ENCODE measurements at places on chromosomes 4 and X.

DNA sequence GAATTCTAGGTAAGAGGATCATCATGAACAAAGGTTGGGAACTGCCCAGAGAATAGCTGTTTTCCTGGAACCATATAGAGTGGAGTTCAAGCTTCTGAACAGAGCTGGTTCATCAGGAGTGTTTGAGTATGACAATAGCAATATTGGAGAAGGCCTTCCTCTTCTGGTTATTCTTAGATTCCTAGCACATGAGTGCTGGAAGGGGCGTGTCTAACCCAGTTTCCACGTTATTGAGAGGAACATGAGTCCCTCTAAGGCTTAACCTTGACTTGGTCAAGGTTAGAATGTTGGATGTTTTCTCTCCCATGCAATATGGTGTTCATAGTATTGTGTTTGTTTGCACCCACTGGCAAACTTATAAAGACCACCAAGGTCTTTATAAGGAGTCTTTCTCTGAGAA, 101.3 kb downstream of the TSPAN7 start:
- no peak for DNase-seq

- DNase-seq = no peak
Observed at GRCh38 chrX:25527596-25527995, 511.8 kb upstream of the ARX start.

GRCh38 chr4:160184884-160185283, 1082.0 kb downstream of the RAPGEF2 start:
- no peak for DNase-seq

DNA sequence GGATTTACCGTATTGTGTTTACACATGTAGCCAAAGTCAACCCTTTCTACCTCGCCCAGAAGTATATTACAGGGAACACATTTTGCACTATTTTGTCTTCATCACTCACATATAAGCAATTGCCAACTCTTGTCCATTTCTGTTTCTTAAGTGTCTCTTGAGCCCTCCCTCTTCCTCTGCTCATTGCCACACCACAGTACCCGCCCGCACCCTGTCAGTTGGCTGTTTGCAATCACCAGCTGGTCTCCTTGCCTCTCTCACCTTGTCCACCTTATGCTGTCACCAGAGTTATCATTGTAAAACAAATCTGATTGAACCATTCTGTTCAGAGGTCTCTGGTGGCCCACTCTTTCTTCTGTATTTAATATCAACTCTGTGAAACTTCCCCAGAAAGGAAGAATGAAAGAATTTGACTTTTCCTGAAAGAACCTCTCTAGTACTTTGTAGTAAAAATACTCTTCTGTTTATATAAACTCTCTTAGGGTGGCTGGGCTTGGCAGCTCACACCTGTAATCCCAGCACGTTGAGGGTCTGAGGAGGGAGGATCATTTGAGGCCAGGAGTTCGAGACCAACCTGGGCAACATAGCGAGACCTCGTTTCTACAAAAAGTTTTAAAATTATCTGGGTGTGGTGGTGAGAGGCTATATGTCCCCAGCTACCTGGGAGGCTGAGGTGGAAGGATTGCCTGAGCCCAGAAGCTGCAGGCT, 50.2 kb downstream of the ING2 start:
- no peak for DNase-seq

DNA sequence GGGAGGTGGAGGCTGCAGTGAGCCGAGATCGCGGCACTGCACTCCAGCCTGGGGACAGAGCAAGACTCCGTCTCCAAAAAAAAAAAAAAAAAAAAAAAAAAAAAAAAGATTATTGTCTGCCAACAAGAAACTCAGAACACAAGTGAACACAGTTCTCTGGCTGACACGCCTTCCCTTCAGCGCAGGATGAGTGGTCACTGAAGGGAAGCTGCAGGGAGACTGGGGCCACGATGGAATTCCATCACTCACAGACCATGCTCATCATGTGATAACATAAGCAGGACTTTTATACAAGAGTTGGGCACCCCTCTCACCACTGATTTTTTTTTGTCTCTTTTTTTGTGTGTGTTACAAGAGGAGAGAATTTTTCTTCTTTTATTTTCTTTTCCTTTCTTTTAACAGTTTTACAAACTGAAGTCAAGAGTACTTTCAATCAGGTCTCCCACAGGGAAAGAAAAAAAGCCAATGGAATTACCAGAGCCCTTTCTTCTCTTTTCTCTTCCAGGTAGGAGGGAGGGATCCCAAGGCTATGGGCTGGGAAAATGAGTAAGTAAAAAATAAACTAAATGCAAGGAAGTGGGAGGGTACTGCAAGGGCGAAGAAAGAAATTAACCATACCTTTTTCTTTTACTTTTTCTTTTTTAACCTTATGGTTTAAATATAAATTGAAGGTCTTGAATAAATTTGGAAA, 435.6 kb downstream of the GPM6A start:
- DNase-seq = no peak

DNA sequence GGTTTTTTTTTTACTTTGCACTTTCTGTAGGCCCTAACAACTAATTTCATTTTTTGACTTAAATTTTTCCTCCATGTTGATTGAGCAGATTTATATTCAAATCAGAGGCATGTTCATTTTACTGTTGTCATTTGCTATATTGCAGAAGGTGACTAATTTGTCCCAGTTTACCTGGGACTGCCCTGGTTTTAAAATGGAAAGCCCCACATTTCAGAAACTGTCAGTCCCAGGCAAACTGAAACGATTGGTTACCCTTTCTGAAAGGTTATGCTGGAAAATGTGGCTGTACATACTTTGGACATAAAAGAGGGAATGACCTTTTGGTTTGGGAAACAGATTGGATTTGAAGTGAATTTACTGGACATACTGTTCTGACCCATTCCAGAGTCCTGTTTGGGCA, 160.0 kb downstream of the SPCS3 start:
- no peak for DNase-seq

GRCh38 chr4:37002625-37003024, 241.9 kb upstream of the NWD2 start:
- DNase-seq = no peak

DNA sequence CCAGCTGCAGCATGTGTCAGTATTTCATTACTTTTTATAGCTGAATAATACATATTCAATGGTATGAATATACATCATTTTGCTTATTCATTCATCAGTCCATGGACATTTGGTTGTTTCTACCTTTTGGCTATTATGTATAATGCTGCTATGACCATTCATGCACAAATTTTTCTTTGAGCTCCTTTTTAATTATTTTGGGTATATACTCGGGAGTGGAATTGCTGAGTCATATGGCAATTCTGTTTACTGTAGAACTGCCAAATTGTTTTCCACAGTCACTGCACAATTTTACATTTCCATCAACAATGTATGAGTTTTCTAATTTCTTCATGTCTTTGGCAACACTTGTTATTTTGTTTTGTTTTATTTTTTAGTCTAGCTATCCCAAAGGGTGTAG, 405.9 kb upstream of the PITX2 start:
- no peak for DNase-seq

GRCh38 chr4:183797445-183798300, 107.4 kb upstream of the STOX2 start:
- peak; percentile 34 for DNase-seq

DNA sequence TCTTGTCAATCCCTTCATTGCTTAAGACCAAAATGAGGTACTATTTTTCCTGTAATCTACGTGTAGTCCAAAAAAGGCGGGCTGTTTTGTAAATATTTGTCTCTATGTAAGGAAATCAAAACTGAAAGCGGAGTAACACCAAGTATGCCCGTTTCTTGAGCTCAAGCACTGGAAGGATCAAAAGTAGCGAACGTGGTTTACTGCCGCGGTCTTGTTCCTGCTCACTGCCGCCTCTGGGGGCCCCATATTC, 71.5 kb downstream of the AFF1 start:
- DNase-seq = no peak

DNA sequence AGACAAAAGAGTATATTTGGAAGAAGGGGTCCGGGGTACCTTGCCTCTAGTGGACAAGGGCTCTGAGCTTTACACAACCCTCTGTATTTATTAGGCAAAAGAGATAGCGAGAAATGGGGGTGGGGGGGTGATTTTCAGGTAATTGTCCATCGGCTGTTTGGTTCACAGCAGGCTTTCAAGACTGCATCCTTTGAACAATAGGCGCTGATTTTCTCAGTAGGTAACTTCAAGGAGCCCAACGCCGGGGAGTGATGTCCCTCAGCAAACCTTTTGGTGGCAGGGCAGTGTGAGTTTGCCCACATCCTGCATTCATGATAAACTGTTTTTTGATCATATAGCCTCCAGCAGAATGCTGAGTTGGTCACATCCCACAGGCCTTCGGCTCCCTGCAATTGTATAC, 61.6 kb downstream of the KDM5C start:
- DNase-seq = no peak

DNA sequence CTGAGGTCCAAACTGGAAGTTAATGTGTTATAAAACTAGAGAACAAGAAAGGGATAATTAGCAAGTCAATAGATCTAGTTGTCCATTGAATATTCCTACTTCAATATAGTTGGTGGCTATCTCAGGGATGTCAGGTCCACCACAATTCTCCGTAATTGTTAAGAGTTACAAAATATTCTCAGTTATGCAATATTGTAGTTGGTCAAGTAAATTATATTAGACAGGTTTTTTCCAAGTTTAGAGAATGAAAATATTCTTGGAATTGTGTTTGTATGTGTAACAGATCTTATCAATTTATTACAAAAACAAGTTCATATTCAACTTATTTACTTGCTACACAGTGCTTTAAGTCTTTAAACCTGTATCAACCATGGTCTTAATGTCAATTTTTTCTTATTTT, 547.4 kb downstream of the SPRY1 start:
- DNase-seq = no peak

- DNase-seq = no peak
Observed at GRCh38 chr4:150006197-150006596, 72.0 kb upstream of the DCLK2 start.

DNA sequence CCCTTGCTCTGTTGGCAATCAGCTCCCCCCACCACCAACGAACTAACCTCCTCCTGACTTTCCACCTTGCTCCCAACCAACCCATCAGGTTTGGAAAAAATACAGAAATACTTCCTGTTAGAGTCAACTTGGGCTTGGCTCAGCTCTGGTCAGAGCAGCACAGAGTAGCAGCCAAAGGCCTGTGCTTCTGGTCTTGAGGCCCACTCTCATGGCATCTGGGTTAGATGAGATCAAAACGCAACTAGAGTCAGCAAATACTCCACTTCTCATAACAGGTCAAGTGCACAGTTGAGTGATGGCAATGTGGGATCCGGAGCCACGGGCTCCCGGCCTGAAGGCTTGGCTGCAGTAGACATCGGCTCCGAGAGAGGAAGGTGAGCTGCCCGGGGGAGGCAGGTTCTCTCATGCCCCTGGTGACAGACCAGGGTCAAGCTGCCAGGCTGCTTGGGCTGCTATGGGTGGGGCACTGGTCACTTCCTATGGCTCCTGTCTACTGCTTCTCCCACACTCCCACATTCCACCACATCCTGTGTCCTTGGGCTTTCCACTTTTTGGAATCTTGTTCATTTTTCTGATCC, 34.8 kb downstream of the ZNF185 start:
- no peak for DNase-seq

- peak; percentile 42 for DNase-seq
Observed at GRCh38 chrX:66046612-66047235, 6.8 kb upstream of the VSIG4 start.

GRCh38 chrX:915427-916229, 285.0 kb downstream of the SHOX start:
- no peak for DNase-seq

DNA sequence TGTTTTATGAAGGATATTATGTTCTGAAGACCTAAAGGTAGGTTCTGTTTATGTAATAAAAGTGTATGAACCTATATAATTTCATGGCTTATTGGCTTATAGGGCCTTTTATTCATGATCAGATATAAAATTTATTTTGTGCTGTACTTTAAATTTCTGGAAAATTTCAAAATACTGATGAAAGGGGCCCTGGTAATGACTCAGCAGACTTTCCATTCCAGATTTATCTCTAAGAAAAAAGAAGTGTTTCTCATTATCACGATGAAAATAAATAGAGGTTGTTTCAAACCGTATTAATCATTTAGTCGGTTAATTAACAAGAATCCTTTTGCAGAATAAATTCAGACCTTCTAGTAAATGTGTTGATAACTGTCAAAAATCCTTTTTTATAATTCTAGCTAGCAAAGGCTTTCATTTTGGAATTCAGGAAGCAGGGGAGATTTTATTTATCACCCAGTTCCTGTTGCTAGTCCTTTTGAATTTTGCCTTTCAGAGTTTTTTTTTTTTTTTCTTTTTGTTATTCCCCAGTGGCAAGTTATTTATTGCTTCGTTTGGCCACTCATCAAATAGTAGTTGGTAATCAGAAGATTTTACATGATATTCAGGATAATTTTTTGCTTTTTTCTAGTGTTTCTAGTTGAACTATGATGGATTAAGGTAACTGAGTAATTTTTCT, 5.4 kb upstream of the TAPT1 start:
- DNase-seq = no peak

- DNase-seq = no peak
Observed at GRCh38 chrX:147570483-147570882, 341.2 kb upstream of the FMR1 start.

GRCh38 chr4:145533001-145533400, 51.3 kb downstream of the SMAD1 start:
- DNase-seq = no peak

DNA sequence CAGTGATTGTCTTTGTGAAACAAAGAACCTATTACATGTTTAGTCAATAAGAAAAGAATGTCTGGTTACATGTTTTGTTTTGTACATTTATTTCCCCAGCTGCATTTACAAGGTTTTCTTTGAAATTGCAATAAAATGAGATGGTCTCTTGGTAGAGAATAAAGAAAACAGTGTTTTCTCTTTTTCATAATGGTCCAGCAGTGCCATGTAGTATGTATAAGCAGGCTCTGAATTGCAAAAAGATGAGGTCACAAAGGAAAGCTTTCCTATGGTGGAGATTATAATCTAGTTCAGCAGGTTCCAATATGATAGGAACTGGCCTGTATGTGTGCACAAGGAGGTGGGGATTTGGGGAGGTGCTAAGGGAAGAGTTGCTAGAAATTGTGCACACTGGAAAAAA, 1417.3 kb downstream of the STIM2 start:
- no peak for DNase-seq

DNA sequence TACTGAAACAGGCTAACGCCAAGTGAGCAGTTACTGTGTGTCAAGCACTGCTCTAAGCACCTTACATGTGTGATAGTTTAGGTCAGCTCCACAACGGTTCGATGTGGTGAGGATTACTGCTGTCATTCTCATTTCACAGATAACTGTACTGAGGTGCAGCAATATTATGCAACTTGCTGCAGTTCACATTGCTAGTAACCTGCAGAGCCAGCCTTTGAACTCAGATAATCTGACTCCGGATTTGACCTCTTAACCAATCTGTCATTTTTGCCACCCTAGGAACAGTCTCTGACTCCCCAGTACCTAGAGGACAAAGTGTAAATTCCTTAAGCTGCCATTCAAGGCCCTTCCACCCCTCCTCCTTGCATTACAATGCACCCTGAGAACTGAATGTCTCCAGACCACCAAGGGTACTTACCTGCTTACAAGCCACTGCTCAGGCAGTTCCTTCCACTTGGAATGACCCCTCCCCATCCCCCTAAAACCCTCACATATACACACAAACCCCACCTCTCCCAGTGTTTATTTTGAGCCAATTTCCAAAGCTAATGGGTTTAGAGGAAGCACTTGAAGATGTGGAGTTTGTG, 24.9 kb downstream of the EFNB1 start:
- DNase-seq = no peak

GRCh38 chrX:134183665-134184064, 53.3 kb upstream of the CCDC160 start:
- DNase-seq = no peak

GRCh38 chr4:102684610-102685052, 76.1 kb downstream of the MANBA start:
- no peak for DNase-seq

GRCh38 chr4:2663275-2663674, 92.9 kb downstream of the TNIP2 start:
- no peak for DNase-seq

GRCh38 chr4:135244056-135244455, 1042.5 kb upstream of the PABPC4L start:
- no peak for DNase-seq
